NAMALWA (cell line): ENCODE measurements at places on chromosomes 6 and 20.
A peak's percentile ranks its signal among the peaks of the same experiment; 100 is the strongest.

- DNase-seq = no peak
Observed at GRCh38 chr6:105487040-105487790, 84.3 kb upstream of the PREP start.

DNA sequence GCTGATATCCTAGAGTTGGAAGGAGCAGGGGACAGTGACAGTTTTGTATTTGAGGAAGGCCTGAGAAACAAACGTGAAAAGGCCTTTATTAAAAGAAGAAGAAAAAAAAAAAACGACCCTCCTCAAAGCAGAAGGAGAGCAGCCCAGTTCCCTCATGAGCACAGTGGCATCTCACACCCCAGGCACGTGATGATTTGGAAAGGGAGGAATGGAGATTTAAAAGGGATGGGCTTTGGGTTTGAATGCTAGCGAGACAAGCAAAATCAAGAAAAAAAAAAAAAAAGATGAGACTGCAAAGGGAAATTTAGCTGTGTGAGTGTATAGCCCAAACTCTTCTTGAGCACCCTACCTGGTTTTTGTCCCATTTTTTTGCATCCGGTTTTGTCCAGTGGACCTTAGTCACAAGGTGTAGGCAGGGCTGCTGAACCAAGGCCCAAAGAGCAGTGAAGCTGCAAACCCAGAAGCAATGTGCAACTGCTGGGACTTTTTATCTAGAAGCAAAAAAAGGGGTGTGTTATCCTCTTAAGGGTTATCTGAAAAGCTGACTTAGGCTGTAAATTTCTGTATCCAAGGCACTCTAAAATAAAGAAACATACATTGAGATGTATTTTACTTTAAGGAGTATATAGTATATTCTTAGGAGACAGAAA is 54.5 kb upstream of the RREB1 start:
- DNase-seq = no peak

DNA sequence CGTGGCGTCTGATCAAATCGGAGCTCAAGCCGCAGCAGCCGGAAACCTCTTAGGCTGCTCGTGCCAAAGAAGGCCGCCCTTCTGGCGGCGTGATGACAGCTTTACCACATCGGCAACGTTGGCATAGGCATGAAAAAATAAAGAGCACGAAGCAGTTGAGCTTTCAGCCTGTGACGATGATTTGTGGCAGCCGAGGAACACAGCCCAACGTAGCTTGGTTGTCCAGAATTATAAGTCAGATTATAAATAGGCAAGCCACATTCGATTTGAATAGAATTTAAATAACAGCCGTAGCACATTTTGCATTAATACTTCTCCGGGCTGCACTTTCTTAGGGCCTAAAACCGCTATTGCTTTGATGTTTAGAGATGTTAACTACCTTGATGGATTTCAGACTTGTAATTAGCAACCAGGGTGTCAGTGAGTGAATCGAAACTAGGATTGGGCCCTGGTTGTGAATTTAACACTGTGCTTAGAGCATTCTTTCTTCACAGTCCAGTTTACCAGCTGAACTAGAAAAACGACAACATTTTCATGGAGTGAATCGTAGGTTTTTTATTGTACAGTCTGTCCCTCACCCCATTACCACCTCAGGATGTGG is 864 bp upstream of the BCLAF1 start:
- peak; percentile 94 for DNase-seq

- no peak for DNase-seq
Observed at GRCh38 chr6:43606019-43606418, 23.0 kb downstream of the GTPBP2 start.

GRCh38 chr6:83600459-83600858 is 88.1 kb downstream of the PRSS35 start:
- DNase-seq = no peak
